Globus pallidus (tissue), 1 donor: ENCODE measurements at places on chromosomes 7 and 10.

GRCh38 chr7:23264916-23265458 is 18.4 kb downstream of the GPNMB start:
- no peak for DNase-seq

DNA sequence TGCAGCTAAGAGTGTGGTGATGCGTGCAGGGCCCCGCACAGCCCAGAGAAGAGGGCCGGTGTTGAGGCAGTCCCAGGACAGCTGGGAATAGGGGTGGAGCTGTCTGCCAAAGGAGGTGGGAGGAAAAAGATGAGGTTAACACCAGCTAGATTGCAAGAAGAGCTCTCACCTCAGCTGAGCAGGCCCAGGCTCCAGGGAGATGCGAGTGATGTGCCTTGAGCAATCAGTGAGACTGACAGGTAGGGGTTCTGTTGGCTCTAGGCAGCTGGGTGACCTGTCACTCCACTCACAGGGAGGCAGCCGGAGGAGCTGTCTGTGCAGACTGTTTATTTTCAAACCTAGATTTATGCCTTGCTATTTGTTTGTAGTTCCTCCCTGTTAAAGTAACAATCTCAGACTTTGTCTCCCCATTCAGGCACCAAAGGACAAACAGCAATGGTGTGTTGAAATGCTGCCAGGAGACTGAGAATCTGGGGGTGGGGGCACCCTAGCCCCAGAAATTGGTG is 205.1 kb upstream of the CXCL12 start:
- DNase-seq: no peak

- DNase-seq: no peak
These were observed 379.7 kb downstream of the PHTF2 start for GRCh38 chr7:78178319-78178718.

DNA sequence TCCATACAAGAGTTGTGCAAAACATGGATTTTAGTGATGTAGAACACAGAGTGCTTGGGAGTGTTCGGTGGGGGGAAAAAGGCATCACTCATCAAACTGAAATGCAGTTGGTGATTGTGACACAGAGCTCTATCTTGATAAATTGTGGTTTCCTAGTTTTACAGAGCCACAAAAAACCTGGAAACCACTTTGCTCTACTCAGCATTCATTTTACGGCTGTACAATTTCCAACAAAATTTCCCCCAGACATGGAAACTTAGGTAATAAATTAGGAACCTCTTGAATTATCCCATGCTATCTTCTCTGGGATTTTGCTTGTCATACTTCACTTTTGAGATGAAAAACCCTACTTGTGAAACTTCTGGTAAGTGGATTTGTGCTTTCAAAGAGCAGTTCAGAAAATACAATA is 614.9 kb upstream of the FZD8 start:
- DNase-seq: no peak

- no peak for DNase-seq
These were observed 441.8 kb upstream of the AKR1E2 start for GRCh38 chr10:4384245-4384644.

DNA sequence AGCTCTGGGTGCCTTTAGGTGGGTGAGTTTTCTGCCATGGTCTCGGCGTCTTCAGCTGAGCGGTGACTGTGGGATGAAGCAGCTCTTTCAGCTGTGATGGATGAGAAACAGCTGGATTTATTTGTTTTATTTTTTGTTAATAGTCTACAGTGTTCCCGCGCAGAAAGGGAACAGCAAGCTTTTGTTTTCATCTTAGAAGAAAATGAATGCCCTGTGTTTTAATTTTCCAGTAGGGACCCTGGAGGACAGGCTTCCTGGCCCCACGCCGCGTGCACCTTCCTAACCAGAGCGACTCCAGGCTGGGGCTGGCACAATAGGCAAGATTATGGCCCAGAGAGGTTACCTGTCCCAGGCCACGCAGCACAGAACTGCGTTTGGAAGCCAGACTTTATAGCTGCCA is 57.6 kb downstream of the GTF2IRD1 start:
- peak; percentile 59 for DNase-seq

GRCh38 chr7:52652621-52653020 is 382.8 kb upstream of the POM121L12 start:
- no peak for DNase-seq

GRCh38 chr7:99123571-99124033 is 20.3 kb downstream of the SMURF1 start:
- DNase-seq: no peak

GRCh38 chr10:22479419-22479818 is 134.1 kb downstream of the SPAG6 start:
- DNase-seq: peak; percentile 93

- DNase-seq: peak; percentile 53
These were observed 12.0 kb downstream of the C10orf62 start for GRCh38 chr10:97601268-97602215.

DNA sequence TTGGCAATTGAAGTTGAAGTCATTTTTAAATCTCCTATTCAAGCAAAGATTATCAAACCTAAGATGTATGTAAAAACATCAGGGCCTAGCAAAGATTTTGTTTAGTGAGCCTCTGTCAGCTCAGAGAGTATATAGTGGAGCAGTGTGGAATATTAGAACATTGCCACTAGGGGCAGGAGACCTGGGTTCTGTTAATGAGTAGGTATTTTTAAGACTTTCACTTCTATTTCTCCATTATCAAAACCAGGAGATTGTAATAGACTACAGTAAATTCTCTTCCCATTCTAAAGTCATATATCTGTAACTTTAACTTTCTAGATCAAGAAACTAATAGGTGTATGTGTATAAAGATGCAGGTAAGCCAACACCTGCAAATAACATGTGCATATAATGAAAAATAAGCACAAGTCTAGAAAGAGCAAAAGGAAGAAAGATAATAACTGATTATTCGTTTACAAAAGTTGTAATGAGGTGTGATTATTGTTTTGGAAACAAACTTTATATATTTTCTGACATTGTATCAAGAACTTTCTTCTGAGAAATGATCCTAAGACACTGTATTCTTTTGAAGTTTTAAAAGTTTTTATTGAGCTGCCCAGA is 64.4 kb downstream of the KCND2 start:
- no peak for DNase-seq

- DNase-seq: no peak
These were observed 275.2 kb upstream of the MGMT start for GRCh38 chr10:129191797-129192196.

- DNase-seq: no peak
These were observed 15.9 kb downstream of the MIOS start for GRCh38 chr7:7582596-7582995.
